G401 (cell line): ENCODE measurements at places on chromosomes 2 and 18.

DNA sequence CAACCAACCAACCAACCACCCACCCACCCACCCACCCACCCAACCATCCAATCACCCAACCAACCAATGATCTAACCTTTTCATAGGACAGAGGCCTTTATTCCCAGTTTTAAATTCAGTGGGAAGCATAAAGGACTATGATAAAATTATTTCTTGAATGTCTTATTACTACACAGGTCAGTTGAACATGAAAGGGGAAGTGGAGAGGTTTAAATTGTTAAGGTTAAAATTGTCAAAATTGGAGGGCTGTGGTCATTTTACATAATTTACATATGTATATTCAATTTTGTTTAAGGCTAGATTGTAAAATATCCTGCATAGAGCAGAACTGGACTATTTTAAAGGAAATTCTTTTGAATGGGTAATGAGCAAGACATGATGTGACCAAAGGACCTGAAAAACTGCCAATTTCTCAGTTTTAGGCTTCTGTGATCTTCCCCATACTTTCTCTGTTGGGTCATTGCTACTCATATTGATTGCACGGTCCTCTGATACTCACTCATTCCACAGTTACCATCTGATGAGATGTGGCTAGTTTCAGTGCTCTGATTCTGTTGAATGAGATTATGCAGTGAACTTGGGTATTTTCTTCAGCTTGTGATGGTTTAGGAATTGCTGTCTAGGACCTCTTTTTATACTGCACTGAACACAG is 127.4 kb downstream of the PLCL1 start:
- no peak for DNase-seq

GRCh38 chr2:133753665-133754064 is 185.4 kb upstream of the NCKAP5 start:
- DNase-seq = no peak

- no peak for DNase-seq
Measured at GRCh38 chr2:129738799-129739198, 240.7 kb upstream of the RAB6C start.

DNA sequence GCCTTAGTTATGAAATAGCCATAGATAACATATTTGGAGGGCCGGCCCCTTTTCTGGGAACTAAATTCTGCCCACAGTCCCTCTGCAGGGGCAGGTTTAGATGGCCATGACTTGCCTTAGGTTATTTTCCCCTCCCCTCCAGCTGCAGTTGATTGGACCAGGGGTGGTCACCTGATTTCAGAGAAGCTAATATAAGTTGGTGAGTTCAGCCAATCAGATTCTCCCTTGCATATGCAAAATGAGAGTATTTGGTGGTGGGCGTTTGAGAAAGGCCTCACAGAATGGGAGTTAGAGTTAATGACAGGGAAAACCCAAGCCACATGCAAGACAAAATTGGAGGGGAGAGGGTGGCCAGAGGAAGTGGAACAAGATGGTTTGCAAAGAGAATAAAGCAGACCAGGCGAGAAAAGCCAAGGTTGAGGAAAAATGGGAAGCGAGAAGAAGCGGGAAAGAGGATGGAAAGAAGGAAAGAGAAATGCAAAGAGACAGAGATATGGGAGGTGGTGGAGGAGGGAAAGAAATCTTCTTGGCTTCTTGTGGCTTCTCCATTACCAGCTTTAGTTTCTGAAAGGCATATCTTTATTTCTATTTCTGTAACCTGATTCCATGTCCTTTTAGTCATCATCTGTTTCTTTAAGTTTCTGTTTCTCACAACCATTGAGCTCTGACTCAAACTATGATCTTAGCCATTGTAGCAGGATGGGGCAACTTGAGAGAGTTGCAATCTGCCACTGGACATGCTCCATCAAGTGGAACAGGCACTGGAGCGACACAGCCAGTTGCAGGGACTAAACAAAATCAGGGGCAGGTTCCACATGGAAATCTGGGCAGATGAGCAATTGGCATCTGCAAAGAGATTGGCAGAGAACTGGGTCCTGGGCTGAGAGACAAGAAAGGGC is 108.1 kb upstream of the SIX3 start:
- no peak for DNase-seq
